ENCODE measurements at places on chromosomes 3 and 15.
A peak's percentile ranks its signal among the peaks of the same experiment; 100 is the strongest.

- no peak for DNase-seq
These were observed 243.4 kb upstream of the P2RY1 start for GRCh38 chr3:152591515-152591914.

DNA sequence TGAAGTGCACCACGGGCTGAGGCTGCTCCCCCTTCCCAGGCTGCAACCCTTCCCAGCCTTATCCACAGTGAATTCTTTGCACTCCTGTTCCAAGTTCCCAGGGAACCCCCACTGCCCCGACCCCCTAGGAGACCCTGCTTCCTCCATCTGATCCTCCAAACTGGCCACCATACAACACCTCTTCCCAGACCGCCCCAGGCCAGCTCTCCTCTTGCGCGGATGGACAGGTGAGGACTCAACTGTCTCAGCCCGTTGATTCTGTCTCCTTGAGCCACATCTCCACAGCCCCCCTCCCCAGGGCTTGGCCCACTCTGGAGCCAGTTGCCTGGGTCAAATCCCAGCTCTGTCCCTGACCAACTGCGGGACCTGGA lies 21.7 kb downstream of the GRIP2 start:
- DNase-seq, result no peak

- no peak for DNase-seq
These were observed 221.3 kb upstream of the GAP43 start for GRCh38 chr3:115401851-115402501.

DNA sequence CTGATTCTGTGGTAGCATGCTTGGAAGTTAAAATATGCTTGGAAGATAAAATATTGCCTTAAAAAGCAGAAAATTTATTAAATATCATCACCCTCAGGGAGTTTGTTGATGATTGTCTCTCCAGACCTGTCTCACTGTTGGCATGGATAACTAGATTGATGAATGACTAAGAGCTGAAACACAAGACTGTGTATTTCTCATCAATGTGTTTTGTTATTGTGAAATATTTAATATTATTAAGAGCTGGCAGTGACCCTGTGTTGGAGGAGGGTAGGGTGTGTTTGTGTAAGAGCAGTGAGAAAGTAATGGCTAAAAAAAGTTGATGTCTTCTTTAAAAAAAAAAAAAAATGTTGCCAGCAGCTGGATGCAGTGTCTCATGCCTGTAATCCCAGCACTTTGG lies 82.2 kb downstream of the ITPR1 start:
- no peak for DNase-seq

GRCh38 chr3:39541917-39542329 lies 74.4 kb downstream of the MOBP start:
- DNase-seq, result no peak

DNA sequence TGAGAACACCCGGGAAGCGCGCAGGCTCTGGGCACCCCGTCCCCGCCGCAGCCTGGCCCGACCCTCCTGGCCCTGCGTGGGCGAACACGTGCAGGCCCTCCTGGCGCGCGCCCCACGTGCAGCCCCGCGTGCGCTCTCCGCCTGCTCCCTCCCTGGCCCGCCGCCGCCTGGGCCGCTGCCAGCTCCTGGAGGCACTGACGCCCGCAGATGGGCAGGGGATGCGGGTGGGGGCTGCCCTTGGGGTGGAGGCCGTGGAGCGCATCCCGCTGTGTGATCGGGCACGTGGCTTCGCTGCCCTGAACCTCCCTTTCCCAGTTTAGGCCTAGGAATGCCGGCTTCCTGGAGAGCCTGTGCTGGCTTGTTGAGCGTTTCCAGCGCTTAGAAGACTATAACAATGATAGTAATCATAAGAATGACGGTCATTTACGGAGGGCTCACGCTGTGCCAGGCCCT lies 104.6 kb upstream of the SLC6A6 start:
- DNase-seq, result no peak

DNA sequence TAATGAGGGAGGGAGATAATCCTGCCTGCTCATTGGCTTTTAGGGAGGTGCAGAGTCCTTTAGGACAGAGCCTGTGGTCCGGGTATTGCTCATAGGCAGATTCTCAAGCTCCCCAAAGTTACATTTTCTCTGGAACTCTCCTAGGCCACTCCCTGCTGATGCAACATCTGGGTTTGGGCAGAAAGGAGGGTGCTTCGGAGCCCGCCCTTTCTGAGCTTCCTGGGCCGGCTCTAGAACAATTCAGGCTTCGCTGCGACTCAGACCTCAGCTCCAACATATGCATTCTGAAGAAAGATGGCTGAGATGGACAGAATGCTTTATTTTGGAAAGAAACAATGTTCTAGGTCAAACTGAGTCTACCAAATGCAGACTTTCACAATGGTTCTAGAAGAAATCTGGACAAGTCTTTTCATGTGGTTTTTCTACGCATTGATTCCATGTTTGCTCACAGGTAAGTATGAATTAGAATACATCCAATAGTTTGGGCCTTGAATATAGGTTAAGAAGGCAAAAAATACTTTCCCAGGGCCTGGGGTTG lies at the start of gene IL20RB:
Gene IL20RB (plus strand): TSS at position 233 of the 538 bp plus-strand sequence. CDS start 131 bp downstream, at position 364.
- no peak for DNase-seq

- DNase-seq, result no peak
These were observed 65.7 kb upstream of the HES1 start for GRCh38 chr3:194070220-194070633.

DNA sequence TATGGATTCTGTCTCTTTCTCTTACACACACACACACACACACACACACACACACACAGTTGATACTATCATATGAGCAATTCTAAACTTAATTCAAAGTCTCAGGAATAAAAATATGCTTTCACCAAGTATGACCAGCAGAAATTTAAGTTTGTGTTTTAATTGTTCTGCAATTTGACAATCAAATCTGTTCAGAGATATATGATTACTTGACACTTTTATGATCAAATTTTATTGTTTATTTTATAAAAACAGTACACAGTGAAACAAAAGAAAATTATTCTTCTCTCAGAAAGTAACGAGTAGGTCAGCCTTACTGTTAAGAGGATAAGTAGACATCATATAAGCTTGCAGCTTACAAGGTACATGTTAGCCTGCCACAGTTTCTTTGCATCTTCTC lies 114.3 kb downstream of the NEK10 start:
- no peak for DNase-seq

GRCh38 chr3:125582707-125583106 lies 12.6 kb downstream of the OSBPL11 start:
- peak; percentile 32 for DNase-seq

DNA sequence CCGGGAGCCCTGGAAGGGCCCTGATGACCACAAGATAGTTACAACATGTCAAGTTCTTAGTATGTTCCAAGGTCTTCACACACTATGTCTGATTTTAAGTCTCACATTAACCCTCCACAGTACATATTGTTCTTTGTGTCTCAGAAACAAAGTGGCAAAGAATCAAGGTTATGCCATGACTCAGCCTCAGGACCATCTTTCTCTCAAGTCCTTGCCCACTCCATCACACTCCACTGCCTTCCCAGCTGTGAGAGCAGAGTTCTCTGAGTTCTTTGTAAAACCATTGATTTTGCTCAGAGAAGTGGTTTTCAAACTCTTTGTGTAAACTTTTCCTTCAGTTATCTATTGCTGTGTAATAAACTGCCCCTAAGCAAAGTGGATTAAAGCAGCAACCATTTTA lies 67.9 kb upstream of the C3orf80 start:
- no peak for DNase-seq

- DNase-seq, result no peak
These were observed 4.7 kb upstream of the THSD4 start for GRCh38 chr15:71110405-71111180.

GRCh38 chr3:197028728-197029510 lies 698 bp downstream of the MELTF start:
- DNase-seq, result peak; percentile 75

DNA sequence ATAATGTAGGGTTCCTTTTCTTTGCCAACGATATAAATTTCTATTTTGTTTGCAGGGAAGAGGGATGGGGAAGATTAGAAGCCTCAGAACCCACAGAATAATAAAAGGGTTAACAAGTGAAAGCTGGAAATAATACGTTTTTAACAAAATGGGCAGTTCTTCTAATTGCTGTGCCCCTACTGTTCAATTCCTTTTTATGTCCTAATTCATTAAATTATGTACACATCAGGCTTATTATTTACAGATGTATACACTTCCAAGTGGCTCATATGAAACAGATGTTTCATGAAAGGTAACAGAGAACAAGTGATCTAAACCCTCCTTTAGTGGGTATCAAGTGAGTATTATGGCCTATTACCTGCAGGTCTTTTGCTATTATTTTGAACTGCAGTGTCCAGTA lies 16.2 kb downstream of the RARB start:
- DNase-seq, result no peak

DNA sequence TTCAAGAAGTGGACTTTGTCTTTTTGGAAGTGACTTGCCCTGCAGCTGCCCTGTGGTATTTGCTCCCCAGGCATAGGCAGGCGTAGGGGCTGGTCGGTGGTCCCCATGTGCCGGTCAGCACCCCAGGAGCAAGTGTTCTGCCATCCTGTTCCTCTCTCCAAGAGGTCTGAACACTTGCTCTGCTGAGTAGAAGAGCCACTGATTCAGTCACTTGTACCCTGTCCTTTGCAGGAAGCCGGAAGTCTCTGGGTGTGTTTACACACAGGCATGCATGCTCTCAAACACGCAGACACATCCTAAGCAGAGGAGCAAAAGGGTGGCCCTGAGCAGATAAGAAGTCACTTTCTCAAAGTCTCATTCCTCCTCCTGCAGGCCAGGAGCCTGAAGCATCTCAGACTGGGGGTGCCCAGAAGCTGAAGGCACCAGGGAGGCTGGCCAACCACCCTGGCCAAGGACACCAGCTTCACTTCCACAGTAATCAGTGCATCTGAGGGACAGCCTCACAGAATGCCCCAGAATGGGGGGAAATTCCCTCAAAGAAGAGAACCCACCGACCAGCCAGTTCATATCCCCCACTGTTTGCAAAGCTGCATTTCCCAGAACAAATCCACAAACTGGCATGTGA lies 88.7 kb upstream of the POMGNT2 start:
- no peak for DNase-seq

DNA sequence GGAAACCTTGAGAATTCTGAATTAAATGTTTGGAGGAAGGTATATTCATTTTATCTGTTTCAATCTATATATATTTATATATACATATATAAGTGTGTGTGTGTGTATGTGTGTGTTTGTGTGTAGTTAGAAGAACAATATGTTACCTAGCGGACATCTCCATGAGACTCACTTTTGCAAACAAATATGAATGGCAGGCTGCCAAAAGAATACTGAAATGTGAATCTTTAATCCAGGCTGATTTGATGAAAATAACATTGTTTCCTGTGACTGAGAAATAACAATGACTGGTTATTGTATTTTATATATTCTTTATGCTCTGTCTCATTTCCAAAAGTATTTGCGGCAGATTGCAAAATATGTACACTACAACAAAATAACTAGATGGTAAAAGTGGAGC lies 255.5 kb upstream of the TGFBR2 start:
- DNase-seq, result no peak

- DNase-seq, result no peak
These were observed 990 bp downstream of the MYNN start for GRCh38 chr3:169774186-169774585.

- DNase-seq, result no peak
These were observed 6.1 kb downstream of the GRM2 start for GRCh38 chr3:51712963-51713362.

All from GM13976 (cell line).